ENCODE measurements at places on chromosomes 1 and 21. TPM values are rescaled to one million over a fixed set of nuclear protein-coding genes. Genes with fewer than 3 reads are reported as not detected.

- DNase-seq, result peak; percentile 15
These were observed 47.6 kb upstream of the LRP8 start for GRCh38 chr1:53375440-53375839.

Gene CDKN2C
- 62.9 TPM for total RNA-seq

DNA sequence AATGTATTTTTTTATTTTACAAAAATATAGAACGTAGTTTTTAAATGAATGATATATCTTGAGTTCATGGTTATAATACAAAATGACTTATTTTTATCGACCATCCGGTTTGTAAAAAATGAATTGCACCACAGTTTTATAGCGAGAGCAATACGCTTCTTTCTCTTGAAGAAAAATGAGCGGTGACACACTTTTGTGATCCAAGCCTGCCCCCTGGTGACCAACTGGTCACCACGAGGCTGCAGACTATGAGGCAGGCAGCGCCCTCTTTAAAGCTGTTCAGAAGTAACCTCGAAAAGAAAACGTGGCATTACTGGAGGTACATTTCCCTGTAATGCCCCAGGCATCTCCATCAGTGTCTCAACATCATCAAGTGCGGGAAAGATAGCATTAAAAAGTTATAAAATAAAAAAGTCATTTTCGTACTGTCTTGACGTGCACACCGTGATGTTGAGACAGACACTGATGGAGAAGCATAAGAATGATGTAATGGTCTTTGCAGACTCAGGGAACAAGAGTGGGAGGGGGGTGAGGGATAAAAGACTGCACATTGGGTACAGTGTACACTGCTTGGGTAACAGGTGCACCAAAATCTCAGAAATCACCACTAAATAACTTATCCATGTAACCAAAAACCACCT is 734.2 kb upstream of the ADAMTS5 start:
- DNase-seq, result peak; percentile 52

DNA sequence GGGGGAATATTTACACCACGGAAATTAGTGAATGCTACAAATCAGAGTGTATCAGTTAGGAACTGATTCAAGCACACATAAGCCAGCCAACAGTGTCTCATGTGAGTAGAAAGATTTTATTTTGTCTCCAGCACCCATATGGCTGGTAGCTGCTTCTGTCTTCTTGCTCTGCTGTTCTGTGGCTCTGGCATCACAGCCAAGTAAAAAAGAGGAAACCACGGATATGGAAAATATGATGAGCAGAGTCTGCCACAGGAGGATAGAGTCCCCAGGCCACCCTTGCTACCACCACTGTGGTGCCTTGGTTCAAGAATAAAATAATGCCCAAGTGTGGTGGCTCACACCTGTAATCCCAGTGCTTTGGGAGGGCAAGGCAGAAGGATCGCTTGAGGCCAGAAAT is 53.6 kb upstream of the SPOCD1 start:
- no peak for DNase-seq

GRCh38 chr21:42423197-42423675 is 19.5 kb downstream of the UBASH3A start:
- peak; percentile 61 for DNase-seq

GRCh38 chr1:14759843-14760242 is 161.4 kb downstream of the KAZN start:
- DNase-seq, result no peak

- DNase-seq, result no peak
These were observed 225.8 kb upstream of the PROX1 start for GRCh38 chr1:213761845-213762407.

Gene FTCD
- 0.65 TPM for total RNA-seq

Data from activated naive CD8-positive, alpha-beta T cell treated with anti-CD3 and anti-CD28 coated beads, Interleukin-2, amount 10 ng/mL, durations not matched to agents 7 days and 5 days (primary cell).